Suprapubic skin (tissue), 4 donors: ENCODE measurements at places on chromosomes 3 and 15.

- no peak for DNase-seq
These were observed 81.3 kb upstream of the RNF7 start for GRCh38 chr3:141656771-141657170.

GRCh38 chr3:56415652-56416051 lies 52.6 kb downstream of the ERC2 start:
- no peak for DNase-seq

GRCh38 chr3:142433110-142433509 lies 14.7 kb downstream of the XRN1 start:
- DNase-seq: no peak

- DNase-seq: no peak
These were observed 21.8 kb upstream of the SIAH2 start for GRCh38 chr3:150784747-150785125.

DNA sequence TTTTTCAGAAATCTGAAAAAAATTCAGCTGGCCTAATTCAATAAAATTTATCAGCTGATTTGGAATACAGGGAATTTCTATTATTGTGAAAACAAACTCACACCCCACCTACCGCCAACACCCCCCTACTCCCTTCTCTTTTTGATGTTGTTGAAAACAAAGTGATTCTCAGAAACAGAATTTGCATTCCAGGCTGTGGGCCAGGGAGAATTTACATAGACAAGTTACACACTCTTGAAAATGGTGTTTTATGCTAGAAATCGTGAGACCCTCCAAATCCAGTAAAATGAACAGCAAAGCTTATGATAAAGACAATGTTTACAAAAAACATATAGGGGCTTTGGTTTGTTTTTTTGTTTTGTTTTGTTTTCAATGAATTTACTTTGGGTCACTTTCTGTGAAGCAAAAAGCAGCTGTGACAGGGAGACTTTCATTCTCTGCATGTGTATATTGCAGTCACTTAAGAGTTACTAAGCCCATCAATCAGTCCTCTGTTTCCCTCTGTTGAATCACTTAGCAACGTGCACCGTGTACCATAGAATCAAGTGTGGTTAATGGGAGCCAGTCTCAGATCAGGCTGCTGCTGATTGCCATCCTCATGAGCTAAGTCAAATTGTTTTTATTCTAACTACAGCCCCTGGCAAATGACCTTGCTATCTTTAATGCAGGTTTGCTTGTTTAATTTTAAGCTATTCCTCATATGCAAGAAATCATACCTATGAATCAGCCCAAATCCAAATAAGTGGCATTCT lies 159.8 kb downstream of the ALCAM start:
- no peak for DNase-seq

- no peak for DNase-seq
These were observed 48.6 kb upstream of the ADAMTSL3 start for GRCh38 chr15:83605111-83605945.

DNA sequence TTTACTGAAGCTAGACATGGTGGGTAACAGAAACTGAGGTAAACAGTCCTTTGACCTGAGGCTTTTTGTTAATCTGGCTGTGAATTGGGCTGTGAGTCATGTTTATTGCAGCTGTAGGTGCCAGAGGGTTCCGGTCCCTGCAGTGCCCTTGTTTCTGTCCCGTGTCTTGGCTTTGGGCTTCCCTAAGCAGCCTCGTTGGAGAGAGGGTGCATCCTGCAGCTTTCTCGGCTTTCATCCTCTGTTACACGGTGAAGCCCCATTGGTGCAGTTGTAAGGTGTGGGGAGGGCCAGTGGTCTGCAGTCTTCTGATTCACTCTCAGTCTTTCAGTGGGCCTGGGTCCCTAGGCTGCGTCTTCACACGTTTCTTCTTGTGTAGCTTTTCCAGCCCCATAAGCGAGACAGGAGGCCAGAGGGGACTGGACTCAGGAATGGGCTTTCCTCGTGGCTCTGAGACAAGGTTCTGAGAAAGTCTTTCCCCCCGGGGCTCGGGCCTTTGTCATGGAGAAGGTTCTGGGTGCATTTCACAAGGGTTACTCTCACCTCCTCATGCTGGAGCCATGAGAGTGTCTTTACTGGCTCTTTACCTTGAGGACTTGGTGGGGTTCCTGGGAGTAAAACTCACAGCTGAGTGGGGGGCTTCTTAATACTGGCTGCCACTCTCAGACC lies 33.1 kb downstream of the ASB7 start:
- DNase-seq: no peak

DNA sequence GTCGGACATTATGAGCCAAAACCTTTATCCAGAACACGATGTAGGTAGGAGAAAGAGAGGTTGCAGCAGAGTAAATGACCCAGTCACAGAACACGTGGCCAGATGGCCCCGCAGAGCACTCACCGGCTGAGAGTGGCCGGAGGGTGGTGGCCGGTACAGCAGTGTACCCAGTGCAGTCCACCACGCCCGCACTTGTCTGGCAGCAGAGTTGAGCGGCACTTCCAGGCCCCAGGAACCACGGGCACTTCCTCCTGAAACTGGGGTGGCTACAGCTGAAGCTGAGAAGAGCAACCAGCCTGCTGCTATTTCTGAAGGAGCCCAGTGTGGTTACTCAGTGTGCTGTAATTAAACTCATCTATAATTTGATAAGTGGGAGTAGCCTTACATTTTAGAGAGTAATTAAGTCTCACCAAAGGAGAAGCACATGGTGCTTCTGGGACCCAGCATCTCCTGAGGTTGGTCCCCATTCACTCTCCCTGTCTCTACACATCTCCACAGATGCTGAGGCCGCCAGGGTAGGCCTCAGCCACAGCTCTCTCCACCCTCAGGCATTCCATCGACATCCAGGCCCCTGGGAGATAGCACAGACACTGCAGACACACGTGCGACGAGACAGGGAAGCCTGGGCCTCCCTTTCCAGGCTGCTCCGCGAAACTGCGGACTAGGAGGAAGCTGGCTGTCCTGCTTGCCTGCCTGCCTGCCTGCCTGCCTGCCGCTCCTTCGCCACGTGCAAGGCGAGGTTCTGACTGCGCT lies 49.8 kb downstream of the BDH1 start:
- DNase-seq: no peak

- no peak for DNase-seq
These were observed 227.8 kb upstream of the TBL1XR1 start for GRCh38 chr3:177425042-177425441.

DNA sequence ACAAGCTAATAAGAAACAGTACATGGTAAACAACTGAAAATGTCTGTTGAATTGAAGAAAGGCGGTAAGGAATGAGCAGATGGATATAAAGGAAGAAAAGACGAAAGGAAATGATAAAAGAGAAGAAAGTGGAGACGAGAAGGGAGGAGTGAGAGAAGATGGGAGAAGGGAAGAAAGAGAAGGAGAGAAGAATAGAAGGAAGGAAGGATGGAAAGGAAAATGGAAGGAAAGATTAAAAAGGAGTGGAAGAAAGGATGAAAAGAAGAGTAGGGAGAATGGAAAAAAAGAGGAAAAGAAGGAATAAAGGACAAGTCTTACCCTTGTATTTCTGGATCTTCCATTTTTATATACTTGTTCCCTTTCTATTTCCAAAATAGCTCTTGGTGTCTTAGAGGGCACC lies 17.7 kb downstream of the CPNE4 start:
- DNase-seq: no peak

DNA sequence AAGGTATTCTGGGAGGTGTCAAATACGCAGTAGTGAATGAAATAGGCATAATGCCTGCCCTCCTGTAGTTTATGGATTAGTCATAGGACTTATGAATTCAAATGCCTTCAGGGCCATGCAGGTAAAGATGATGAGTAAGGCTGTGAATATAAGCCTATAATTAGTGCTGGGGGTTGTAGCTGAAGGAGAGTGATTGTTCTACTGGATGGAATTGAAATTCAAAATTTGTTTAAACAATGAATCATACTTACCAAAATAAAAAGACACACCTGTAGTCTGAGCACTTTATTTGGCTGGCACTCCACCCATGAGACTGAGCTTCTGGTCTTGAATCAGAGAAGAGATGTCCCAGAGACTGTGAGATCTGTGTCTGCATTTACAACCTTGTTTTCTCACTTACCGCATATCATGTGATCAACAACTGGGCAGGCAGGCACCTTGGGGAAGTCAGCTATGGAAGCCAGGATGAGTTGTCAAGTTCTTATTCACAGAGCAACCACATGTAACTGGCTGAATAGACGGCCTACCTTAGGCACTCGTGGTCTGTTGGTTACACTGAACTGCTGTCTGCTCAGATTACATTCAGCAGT lies 291.8 kb downstream of the NAALADL2 start:
- no peak for DNase-seq

DNA sequence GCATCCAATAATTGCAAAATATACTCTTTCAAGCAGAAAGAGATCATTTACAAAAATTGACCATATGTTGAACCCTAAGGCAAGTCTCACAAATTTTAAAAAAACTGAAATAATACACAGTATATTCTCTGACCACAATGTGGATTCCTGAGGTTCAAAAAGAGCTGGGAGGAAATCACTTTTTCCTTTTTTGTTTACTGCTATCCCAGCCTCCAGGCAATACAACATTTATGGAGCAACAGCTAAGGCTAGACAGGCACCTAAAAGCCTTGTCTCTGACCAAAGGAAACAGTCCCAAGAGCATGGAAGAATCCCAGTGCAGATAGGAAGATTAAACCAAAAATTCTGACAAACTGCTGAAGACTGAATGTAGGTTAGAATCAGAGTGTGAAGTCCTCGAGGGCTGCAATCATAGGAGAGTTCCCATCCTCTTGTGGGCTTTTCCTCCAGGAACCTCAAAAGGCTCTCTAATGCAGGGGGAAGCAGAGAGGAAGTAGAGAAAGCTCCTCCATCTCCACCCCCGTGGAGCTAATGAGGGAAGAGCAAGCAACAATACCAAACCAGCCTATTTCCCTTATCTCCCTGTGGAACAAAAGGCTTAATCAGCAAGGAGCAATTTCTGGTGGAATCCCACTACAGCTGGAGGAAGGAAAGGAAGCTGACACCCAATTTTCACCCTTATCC lies 57.0 kb downstream of the TMCC1 start:
- no peak for DNase-seq

DNA sequence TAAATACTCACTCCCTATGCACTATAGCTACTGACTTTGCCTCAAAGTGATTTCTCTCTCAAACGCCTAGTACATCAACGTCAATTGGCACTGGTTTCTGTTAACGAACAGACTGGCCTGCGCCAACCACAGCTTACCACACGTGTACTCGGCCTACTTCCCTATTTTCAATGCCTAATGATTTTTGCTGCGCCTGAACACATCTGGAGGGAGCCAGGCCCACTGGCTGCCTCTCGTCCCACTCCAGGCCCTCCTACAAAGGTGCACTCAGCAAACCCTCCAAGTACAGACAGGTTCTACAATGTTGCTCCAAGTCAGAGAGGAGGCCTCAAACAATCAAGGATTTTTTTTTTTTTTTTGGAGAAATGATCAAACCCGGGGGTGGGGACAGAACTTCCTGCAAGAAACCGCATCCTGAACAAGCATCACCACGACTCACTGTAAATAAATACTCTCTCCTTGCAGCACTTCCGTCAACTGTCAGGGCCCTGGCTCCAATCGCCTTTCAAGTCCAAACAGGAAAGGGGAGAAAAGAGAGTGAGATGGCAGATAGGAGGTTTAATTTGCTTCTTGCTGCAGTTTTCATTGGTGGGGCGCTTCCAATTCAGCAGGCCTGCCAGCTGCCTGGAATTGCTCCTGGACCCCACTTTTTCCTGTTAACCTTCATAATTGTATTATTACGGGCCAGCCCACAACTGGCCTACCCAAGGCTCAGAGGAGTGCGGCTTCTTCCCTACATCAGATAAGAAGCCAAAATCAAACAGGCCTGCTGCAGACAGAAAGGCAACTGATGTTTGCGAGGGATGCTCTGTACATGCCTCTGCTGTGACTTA lies 139.3 kb downstream of the FOXP1 start:
- no peak for DNase-seq

GRCh38 chr3:58386626-58387365 lies 46.8 kb downstream of the PDHB start:
- no peak for DNase-seq

DNA sequence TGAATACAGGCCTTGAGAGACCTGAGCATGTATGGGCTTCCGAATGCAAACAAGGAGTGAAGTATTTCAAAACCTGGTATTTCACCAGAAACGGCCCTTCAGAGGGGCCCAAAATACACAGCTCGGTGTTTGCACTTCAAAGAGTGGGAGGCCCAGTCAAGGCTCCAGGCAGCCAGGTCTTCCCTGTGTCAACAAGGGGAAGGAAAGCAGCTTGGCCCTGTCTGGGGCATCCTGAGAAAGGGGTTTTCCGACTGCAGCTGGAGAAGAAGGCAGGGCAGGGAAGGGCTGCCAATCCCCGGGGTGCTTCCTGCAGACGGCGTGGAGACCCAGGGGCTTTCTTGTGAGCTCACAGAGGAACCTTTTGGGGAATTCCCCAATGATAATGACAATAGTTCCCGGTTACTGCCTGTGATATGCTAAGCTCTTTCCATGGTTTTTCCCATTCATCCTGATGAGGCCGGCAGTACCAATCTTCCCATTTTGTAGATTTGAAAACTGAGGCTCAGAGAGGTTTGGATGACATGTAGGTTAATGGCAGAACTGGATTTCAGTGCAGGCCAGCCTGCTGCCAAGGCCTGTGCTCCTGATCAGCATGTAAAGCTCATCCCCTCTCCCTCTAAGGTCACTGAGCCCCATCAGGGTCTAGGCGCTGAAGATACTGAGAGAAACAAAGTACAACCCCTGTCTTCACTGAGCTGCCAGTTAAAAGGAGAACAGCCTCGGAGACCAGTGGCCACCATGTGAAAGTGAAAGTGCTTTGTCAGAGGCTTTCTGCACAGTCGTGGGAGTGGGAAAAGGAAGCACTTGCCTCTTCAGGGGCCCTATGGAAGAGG lies 43.0 kb upstream of the TLE3 start:
- no peak for DNase-seq

- DNase-seq: peak; percentile 80
These were observed 2.0 kb downstream of the FOXP1 start for GRCh38 chr3:71581457-71582035.

- peak; percentile 91 for DNase-seq
These were observed at the start of gene GSK3B for GRCh38 chr3:120093911-120094775. TSS of gene GSK3B (minus strand) at chr3:120094447. CDS start at chr3:120093434, 1,013 bp downstream.

DNA sequence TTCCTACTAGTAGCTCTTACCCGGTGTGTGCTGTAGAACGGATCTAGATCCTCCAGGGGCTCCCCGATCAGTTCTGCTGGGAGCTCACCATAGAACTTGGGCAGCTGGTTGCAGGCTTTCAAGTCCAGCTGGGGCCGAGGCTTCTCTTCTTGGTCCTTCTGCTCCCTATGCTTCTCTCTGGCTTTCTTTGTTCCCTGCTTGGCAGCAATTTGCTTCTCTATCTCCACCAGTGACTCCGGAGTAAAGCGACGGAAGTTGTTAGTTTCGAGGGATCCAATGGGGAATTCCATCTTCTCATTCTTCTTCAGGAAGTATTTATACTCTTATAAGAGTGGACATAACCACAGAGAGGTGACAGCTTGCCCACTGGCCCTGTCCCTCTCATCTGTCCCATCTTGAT lies 22.3 kb downstream of the SCN10A start:
- DNase-seq: no peak
